Activated CD4-positive, alpha-beta T cell treated with anti-CD3 and anti-CD28 coated beads, Interleukin-2, amount 10 ng/mL, durations not matched to agents 24 days and 14 days (primary cell): ENCODE measurements at places on chromosomes 7 and 10. TPM values are rescaled to one million over a fixed set of nuclear protein-coding genes. Genes with fewer than 3 reads are reported as not detected.

- DNase-seq, result no peak
These were observed 66.6 kb upstream of the PHYHIPL start for GRCh38 chr10:59109826-59110225.

DNA sequence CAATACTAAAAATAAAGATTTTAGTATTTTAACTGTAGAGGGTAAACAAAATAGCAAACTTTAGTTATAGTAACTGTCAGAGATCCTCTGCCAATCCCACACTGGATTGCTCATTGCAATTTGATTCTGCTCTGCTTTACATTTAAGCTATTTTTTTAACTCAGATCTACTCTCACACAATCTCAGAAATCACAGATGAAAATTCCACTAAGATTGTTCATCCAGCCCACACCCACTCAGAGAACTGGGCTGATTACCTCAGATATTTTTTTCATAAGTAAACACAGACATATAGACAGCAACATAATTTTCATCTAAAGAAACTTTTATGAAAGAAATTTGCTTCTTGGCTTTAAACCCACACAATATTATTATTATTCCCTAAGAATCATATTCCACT, 7.0 kb downstream of the OSBPL3 start:
- no peak for DNase-seq

- no peak for DNase-seq
These were observed 177.1 kb downstream of the DGKI start for GRCh38 chr7:137669706-137670105.

DNA sequence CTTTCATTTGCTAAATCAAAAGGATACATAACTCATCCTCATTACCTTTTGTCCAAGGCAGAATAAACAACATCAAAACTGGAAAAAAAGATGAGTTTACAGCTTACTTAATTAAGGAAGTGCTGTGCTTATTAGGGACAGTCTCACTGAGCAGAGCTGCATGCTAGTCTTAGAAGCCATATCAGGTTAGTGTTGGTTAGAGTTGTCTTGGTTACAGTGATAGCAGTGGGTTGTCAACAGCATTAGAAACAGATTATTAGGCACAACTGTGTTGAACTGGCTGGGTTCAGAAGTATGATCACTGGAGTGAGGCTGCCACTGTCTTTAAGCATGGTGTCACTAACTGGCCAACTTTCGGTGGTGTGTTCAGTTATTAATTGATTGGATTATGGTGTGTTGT, 503.9 kb upstream of the IGFBP3 start:
- no peak for DNase-seq

- no peak for DNase-seq
These were observed 14.6 kb upstream of the ZSCAN21 start for GRCh38 chr7:100034871-100035510.

The MYPN gene
- not detected in 2 replicates for total RNA-seq

The ZNF117 gene
- 2.4 and 3.6 TPM in 2 replicates for total RNA-seq
